ENCODE measurements at places on chromosomes 7 and 10.

- no peak overlapping the region for H3K27ac ChIP-seq
- no peaks in the 10 kb centered on the region for H3K27me3 ChIP-seq
- no peak for DNase-seq
- no peaks in the 10 kb centered on the region for H3K36me3 ChIP-seq
- no peak overlapping the region for H3K4me3 ChIP-seq
- no peaks in the 10 kb centered on the region for H3K4me1 ChIP-seq
Measured at GRCh38 chr10:44087403-44087802, 297.5 kb downstream of the CXCL12 start.

GRCh38 chr7:71286336-71286735 is 154.4 kb downstream of the GALNT17 start:
- no peak overlapping the region for H3K4me3 ChIP-seq
- DNase-seq, result no peak
- H3K4me1 ChIP-seq, result no peaks in the 10 kb centered on the region
- H3K27me3 ChIP-seq, result no peaks in the 10 kb centered on the region
- no peak overlapping the region for H3K27ac ChIP-seq
- no peaks in the 10 kb centered on the region for H3K36me3 ChIP-seq

- no peak for DNase-seq
- H3K27me3 ChIP-seq, result no peaks in the 10 kb centered on the region
- no peak overlapping the region for H3K4me3 ChIP-seq
- no peak overlapping the region for H3K27ac ChIP-seq
Measured at GRCh38 chr10:15585303-15585715, 134.4 kb downstream of the ITGA8 start.

DNA sequence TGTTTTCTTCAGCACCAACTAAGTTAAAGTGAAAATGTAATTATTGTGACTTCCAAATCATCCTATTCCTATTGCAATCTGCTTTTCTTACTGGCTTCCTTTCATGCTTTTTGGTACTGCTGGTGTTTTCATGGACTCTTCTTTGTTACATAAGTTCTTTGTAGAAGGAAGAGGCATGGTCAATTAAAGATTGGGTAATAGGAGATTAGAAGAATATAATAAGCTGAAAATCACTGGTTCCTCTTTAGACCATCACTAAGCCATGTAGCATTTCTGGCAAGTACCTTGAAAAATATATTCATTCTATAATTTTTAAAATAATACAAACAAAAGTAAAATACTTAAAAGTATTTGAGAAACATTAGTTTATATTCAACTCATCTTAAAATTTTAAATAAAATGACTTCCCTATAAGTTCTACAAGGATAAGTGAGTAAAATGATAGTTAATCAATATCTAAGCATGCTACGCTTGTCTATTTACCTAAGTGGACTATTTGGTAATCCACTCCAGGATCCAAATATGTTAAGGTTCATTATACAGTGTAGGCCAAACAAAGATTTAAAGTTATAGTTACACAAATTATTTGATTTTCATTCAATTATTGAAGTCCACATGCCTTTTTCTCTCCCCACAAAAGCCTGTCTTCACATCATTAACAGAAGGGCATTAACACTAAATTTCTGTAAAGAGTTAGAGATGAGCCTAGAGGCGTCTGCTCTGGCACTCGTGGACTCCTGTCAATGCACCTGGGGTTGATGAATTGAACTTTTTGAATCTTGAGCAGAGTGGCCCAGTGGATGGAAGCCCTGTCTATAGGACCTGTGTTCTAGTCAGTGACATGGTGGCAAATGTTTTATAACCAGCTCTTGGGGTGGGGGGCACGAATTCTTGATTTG is 408.1 kb downstream of the INHBA start:
- DNase-seq, result no peak
- no peaks in the 10 kb centered on the region for H3K36me3 ChIP-seq
- no peaks in the 10 kb centered on the region for H3K27me3 ChIP-seq
- no peaks in the 10 kb centered on the region for H3K4me1 ChIP-seq
- H3K27ac ChIP-seq, result no peak overlapping the region

DNA sequence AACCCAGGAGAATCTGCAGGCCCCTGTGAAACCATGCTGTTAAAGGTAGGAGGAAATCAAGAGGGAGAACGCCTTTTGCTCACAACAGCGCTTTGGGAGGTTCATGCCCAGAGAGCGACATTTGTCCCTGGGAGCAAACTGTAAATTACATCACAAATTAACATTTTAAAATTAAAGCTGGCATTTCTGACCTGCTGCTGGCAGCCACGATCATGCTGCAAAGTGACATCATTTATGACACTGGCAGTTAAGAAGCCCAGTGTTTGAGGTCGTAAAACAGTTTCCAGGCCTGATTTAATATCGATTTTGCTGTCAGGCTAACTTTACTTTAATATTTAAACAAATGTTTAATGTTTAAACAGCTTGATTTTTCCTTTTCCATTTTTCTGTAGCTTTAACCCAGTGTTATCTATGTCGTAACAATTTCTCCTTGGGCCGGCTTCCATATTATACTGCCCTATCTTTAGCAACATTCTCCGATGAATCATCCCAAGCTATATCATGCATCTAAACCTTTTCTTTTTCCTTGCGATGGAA is 86.5 kb upstream of the NPVF start:
- no peaks in the 10 kb centered on the region for H3K27me3 ChIP-seq
- no peaks in the 10 kb centered on the region for H3K36me3 ChIP-seq
- no peaks in the 10 kb centered on the region for H3K4me1 ChIP-seq
- DNase-seq, result no peak
- H3K4me3 ChIP-seq, result no peak overlapping the region
- H3K27ac ChIP-seq, result no peak overlapping the region

GRCh38 chr7:150428671-150429451 is 21.6 kb upstream of the GIMAP8 start:
- no peak overlapping the region for H3K27ac ChIP-seq
- no peaks in the 10 kb centered on the region for H3K27me3 ChIP-seq
- DNase-seq, result peak; percentile 62
- H3K4me3 ChIP-seq, result no peak overlapping the region
- H3K4me1 ChIP-seq, result peaks cover 10% of the 10 kb centered on the region

Data from suprapubic skin (tissue), 4 donors.